ENCODE measurements at places on chromosomes 5 and 9.

DNA sequence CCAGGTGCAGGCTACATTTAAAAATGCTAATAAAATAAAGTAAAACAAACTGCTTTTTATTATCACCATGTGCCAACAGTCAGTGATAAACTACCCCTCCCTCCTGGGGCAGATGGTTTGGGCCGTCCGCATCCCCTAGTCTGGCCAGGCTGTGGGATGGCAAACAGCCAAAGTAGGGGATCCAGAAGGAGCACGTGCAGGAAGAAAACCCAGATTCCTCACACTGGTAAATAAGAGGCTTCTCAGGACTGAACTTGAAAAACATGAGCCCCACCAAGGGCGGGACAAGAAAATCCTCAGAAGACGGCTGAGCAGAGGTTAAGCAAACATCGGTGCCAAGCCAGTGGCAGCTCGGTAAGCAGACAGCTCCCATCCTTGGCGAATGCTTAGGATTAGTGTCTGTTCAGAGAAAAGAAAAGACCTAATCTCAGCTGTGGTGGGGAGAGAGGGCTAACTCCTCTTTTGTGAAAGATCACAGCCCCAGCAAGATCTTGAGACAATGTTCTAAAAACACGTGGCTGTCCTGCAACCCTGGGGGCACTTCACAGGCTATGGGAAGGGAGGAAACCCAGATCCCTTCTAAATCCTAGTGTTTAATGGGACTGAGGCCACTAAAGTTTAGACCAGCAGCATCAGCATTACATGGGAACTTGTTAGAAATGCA is 46.5 kb upstream of the GDNF start:
- DNase-seq: no peak

DNA sequence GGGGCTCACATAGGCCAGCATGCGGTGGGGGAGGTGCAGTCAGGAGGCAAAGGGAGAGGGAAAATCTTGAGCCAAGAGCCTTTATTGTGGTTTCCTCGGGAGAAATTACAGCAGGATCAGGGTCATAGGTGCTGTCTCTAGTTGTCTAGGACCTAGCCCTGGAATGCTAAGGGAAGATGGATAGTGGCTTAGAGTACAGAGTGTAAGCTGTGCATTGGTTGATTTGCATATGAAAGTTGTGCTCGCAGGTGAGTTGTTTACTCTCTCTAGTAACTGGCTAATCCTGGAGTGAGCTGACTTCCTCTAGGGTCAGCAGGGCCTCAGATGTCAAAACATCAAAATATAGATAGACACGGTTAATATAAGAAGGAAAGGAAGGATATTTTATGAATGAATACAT is 877.7 kb downstream of the TLE4 start:
- no peak for DNase-seq

DNA sequence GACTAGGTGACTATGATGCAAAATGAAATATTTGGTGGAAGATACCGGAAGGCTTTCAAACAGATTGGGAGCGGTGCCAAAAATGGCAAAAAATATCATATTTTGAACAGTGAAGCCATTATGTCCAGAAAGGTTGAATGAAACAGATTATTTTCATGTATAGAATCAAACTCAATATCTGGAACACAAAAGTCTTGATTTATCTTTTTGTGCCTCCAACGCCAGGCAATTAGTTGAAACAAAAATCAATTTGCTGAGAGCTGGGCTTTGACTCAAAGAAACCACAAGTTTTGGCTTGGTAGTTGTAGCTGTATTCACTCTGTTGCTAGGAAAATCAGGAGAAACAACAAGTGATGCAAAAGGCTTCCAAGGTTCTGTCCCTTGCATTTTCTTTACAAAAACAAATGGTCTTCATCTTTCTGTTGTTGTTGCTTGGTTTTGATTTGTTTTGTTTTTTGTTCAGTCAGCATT is 421.7 kb upstream of the TYRP1 start:
- no peak for DNase-seq

- no peak for DNase-seq
Observed at GRCh38 chr5:56737002-56737621, 78.2 kb upstream of the MAP3K1 start.

DNA sequence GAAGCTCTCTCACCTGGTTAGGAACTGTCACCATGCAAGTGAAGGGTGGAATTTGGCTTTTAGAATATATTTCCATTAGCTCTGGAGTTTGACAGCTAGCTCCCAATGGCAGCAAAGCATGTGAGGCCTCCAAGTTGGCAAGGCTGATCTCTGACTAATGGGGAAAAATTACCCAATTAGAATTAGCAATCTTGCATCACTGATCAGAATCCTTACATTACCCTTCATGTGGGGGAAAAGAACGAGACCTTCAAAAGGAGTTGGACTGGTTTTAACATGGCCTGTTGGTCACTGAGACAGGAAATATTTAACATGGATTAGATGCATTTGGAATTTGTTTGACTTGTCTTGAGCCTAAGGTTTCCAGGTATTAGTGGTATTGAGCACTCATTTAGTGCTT is 192.3 kb upstream of the GDNF start:
- no peak for DNase-seq

DNA sequence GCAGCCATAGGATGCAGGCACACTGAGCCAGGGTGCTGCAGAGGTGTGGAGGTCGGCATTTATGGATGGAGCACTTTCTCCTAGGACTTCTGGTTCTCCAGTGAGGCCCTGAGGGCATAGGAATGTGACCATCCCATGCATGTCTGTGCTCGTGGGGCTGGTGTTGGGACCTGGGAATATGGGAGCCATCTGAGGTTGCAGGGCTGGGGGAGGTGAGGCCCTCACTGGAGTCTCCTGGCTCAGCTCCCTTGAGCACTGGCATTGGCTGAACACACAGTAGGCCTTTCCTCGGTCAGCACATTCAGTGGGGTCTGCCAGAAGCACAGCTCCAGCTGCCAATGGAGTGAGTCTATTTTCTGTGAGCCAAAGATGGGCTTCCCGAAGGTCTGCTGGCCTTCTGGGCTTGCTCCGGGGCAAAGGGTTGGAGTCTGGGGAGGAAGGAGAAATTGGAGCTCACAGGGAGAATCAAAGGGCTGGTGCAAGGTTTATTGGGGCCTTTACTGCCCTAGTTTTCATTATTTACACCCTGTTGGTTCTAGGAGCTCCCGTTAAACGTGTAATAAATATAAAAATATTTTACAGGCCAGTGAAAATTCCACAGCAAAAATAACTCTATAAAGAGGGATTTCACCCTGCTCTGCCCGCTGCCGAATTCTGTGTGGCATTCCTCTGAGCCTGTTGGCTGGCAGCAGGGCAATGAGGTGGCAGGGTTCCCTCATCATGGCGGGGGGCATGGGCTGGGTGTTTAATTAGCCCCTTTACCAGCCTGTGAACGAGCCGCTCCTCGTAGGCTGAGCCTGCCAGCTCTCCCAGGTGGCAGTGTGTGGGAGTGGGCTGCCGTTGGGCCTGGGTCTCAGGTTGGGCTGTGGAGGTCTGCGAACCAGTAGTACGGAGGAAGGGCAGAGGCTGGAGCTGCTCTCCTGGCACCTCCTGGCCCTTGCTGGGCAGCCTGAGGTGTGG is 31.6 kb upstream of the PITX1 start:
- no peak for DNase-seq

- DNase-seq: no peak
Observed at GRCh38 chr9:90872835-90873294, 71.2 kb downstream of the SYK start.

DNA sequence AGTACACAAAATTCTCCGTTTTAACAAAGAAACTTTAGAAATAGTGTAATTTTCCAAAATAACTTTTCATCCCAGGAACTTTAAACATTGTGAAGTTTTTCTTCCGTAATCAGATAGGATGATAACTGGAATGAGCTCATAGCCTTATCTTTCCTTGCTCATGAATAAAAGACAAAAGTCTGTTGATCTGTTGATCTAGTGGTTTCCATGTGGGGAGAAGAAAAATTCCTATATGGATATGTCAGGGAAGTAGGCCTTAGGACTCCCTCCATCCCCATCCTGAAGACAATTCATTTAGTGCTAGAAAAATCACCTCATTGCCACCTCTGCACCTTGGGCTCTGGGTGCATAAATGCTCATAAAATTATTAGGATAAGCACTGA is 266.6 kb downstream of the SMARCA2 start:
- no peak for DNase-seq

- no peak for DNase-seq
Observed at GRCh38 chr5:76983468-76983867, 30.6 kb downstream of the CRHBP start.

DNA sequence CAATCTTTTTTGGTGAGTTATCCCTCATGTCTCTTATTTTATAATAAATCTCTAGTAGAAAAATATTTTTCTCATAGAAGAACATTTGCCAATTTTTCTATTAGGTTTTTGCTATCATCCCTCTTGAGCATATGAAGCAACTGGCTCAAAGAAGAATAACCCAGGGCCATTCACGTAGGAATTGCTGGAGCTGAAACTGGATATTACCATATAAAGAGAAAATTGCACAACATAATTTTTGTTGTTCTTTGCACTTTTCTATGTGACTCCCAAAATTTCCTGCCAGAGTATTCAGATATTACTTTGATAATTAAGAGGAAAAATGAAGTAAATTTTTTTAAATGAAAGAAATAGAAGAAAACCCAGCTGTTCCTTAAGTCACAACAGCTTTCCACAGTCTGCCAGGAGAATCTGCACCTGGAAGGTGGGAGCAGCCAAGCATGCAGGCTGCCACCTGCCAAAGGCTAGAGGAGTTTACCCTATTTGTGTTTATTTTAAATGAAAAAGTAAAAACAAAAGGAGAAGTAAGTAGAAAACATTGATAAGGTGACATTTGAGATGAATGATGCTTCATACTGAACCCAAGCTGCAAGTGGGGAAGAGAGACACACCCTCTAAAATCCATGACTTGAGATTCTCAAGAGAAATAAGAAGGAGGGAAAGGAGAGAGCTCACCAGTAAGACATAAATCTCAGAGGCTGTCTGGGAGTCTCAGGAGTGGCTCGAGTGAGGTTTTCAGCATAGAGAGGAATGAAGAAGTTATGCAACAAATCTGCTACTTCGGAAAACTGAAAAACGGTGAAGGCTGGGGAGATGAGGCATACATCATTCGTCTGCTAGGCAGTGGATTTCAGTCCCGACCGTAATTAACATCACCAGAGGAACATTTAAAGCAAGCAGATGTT is 31.5 kb upstream of the FREM1 start:
- no peak for DNase-seq

GRCh38 chr5:2223303-2223702 is 340.6 kb upstream of the IRX4 start:
- no peak for DNase-seq

DNA sequence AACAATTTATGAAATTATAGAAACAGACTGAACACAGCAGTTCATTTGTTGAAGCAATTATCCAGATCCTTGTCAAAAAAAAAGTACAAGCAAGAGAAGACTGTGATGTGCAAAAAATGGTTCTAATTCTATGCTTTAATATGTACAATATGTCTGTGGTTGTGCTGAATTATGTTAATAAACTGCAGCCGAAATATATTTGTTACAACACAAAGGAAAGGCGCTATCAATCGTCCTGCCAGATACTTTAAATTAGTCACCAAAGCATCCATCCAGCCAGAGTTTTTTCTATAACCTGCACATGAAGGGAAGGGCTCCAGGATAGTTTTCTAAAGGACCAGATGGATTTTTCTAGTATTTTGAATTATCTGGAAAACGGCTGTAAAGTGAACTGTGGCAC is 259.5 kb downstream of the BNC2 start:
- DNase-seq: no peak

DNA sequence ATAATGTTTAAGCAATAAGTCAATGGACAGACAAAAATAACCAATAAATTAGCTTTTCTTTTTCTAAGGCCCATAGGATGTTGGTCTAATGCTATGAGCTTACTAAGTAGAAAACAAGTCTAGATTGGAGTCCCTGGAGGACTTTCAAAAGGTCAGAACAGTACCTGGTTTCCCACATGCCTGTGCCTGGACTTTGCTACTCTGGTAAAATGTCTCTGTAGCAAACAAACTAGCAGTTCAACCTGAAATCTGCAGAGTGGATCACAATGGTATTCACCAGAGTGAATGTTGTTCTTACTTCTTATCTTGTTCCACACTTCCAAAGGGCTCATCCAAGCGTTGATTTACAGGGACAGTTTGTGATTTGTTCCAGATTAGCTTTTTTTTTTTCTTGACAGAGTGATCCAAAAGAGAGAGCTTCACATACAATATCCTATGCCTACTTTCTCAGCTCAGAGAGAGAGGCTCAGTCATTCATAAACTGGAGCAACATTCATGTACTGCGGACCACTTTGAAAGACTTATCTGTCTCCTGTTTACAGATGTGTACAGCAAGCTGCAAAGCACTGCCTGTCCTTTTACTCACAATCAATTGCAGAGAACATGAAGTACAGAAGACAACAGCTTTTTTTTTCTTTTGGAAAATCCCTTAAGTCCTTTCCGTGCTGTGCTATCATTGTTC is 466.1 kb downstream of the SPATA31D1 start:
- no peak for DNase-seq

GRCh38 chr9:110427497-110428104 is 89.9 kb upstream of the TXNDC8 start:
- peak; percentile 11 for DNase-seq

- no peak for DNase-seq
Observed at GRCh38 chr9:36881743-36882441, 152.2 kb downstream of the PAX5 start.

DNA sequence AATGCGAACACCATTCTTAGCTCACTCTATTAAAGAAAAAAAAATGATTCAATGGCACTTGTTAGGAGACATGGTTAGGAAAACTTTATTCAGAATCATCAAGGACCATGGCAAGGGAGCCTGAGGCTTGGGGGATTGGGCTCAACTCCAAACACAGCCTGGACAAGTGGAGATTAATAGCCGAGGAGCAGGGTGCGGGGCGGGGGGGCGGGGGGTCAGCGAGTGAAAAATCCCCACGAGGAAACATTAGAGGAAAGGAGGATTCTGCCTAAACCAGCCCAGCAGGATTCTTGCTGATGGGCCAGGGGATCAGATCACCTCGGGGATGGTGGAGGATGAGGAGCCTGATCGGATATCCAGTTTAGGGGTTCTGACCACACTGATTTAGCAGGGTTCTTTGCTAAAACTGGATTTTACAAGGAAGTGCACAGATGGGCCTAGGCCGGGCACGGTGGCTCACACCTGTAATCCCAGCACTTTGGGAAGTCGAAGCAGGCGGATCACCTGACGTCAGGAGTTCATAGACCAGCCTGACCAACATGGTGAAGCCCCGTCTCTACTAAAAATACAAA is 24.4 kb upstream of the FIBCD1 start:
- DNase-seq: no peak

GRCh38 chr9:134051319-134051718 is 16.5 kb downstream of the BRD3 start:
- DNase-seq: no peak

DNA sequence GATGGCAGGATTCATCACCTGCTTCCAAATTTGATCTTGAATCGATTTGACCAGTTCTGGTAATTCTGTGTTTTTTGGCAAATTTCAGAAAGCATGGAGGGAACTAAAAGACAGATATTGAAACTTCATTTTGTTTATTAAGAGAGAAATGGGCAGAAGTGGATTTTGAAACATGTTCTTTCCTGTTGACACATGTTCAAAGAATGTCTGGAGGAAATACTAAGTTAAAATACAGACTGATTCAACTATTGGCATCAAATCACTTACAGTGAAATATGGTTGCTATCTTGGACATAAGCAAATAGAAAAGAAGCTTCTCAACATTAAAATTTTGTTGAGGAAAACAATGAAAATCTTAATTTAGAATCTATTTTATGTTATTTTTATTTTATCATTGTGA is 19.3 kb upstream of the GZMK start:
- DNase-seq: no peak

Measured in germinal center (tissue), 1 donor.